Hematopoietic multipotent progenitor cell treated with erythropoietin and hydrocortisone succinate and interleukin-3 and kit ligand, for 8 days (in vitro differentiated cells): ENCODE measurements at places on chromosomes 7 and 10.

GRCh38 chr7:116122972-116123595, 87.3 kb upstream of the TES start:
- DNase-seq = peak; percentile 38

DNA sequence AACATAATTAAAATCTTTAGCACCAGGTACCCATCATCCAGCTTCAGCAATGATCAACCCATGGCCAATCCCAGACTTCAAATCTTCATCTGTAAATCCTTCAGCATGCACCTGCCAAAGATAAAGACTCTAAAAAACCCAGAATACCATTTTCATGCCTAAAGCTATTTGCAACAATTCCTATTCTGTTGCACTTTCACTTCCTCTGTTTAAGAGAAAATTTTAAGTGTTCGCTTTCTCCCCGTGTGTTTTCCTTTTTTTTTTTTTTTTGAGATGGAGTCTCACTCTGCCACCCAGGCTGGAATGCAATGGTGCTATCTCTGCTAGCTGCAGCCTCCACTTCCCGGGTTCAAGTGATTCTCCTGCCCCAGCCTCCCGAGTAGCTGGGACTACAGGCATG, 31.8 kb upstream of the HTR5A start:
- no peak for DNase-seq

GRCh38 chr7:13990984-13991790, 1.7 kb upstream of the ETV1 start:
- DNase-seq = peak; percentile 89

DNA sequence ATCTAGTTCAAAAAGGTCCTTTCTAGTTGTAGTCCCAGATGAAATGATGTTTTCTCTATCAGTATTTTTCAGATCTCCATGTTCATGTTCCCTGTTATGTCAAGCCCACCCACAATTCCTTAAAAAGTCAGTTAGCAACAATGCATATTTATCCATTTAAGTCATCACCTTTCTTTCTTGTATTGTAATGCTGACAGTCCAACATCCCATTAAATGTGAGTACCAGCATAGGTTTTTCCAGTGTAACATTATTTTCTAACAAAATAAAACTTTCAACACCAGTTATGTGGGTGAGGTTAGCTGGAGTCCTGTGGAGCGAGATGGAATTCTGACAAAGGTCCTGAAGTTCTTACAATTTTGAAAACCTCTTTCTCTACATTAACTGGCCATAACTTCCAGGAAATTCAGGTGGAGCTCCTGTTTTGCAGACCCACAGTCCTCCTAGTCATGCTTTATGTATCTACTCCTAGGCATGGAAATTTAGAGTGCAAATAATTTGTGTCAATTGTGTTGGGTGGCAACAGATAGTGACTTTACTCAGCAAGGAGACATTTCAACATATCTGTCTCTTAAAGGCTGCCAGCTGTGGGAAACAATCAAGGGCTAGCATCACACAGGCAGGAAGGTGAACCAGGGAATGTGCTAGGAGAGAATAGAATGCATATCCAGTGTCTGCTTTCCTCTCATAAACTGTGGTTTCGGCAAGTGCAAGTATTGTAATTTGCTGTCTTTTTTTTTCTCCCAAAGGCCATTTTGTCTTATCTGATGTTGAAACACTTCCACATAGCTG, 162.6 kb downstream of the MTERF1 start:
- DNase-seq = no peak

DNA sequence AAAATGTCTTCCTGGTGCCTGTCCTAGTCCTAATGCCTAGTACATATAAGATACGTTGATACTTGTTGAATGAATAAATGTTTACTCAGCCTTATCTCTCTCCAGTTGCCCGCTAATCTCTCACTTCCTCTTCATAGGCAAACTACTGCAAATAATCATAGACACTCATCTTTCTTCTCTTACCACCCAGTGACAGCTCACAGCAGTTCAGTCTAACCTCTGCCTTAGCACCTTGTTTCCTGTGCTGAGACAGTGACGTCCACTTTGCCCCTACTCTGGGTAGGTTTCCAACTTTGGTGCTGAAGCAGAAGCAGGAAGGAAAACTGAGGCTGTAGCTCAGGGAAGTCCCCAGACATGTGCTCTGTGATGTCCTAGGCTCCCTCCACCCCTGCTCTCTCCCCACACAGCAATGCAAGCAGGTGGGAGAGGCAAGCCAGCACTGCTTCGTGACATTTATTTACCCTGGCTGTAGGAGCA, 45.5 kb upstream of the RHOBTB1 start:
- DNase-seq = peak; percentile 7

- DNase-seq = no peak
Measured at GRCh38 chr10:29379208-29379607, 90.3 kb downstream of the LYZL1 start.

GRCh38 chr7:142111499-142111898, at the start of gene MGAM2:
Gene MGAM2 (plus strand): TSS chr7:142111718. CDS start chr7:142116874, 5,156 bp downstream.
- no peak for DNase-seq

DNA sequence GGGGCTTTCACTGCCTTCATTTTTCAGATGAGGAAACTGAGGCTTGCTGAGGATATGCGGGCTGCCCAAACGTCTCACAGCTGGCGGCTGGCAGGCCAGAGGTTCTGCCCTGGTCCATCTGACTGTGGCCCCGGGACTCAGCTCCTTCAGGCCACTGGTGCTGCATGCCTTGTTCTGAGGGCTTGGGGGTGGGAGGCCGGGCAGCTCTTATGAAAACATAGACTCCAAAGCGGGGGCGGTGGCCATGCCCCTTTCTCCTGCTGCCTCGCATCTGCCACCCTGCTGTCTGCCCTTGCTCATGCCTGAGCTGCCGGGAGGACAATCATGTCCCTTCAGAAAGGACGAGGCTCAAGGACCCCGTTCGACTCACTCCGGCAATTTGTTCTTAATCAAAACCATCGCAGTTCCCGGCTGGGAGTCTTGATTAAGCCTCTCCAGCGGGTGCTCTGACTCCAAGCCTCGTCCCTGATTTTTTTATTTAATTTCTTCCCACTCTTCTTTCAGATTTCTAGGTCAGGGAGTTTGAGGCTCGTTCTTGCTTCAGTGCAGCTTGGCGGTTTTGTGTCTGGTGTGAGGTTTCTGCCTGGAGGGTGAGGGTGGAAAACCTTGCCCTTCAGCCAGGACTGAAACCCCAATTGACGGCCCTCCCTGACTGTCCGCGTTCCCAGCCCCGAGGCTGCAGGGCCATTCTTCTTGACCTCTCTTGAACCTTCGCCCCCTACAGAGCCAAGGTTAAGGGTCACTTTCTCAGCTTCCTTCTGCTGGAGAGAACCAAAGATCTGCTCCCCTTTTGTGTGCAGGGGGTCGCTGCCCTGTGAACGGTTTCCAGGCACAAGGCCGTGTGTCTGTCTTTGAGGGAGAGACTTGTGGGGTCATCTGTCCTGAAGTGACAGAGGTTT, 120.8 kb downstream of the DNAJB6 start:
- DNase-seq = no peak

GRCh38 chr7:83937930-83938329, 256.7 kb downstream of the SEMA3A start:
- no peak for DNase-seq

DNA sequence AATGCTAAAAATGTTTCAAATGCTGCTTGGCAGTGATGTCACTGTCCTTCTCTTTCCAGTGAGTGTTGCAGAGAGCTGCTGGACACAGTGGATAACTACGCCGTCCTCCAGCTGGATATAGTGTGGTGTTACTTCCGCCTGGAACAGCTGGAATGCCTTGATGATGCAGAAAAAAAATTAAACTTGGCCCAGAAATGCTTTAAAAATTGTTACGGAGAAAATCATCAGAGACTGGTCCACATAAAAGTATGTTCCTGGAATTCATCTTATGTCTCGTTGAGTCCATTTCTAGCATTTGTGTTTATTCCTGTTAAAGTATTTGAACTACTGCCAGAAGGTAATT, 25.2 kb downstream of the NUB1 start:
- DNase-seq = no peak

GRCh38 chr10:121070275-121071070, 219.3 kb downstream of the WDR11 start:
- peak; percentile 11 for DNase-seq

DNA sequence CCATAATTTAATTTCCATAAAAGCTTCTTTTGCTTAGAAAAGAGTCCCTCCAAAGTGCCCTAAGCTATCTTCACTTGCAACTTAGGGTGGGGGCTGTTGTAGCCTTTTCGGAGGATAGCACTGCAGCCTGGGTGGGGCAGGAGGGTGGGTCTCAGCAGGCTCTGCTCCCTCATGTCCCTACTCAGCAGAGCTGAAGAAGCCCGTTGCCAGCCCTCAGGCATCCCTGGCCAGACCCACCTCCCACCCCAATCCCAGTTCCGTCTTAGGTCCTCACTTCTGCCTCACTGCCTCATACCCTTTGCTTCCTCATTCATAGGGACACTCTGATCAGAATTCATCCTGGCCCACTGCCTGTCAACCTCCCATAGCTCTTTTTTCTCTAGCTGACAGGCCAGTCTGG, 99.8 kb upstream of the ZMIZ1 start:
- no peak for DNase-seq

DNA sequence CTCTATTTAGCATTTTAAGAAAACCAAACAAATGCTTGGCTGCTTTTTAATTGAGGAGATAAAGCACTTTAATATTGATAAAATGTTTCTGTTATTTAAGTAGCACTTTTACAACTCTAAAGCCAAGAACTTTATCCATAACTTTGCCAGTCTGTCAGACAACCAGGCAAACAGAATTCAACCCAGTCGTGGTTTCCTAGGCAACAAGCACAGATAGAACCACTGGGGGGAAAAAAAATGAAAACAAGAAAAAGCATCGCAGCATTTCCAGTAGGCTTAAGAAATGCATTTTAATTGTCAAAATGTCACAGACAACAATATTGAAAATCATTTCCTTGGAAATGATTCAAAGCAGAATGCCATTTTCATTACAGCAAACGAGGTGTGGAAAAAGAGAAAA, 323.4 kb downstream of the PARD3 start:
- no peak for DNase-seq

GRCh38 chr7:22094413-22095342, 149.0 kb upstream of the CDCA7L start:
- no peak for DNase-seq

DNA sequence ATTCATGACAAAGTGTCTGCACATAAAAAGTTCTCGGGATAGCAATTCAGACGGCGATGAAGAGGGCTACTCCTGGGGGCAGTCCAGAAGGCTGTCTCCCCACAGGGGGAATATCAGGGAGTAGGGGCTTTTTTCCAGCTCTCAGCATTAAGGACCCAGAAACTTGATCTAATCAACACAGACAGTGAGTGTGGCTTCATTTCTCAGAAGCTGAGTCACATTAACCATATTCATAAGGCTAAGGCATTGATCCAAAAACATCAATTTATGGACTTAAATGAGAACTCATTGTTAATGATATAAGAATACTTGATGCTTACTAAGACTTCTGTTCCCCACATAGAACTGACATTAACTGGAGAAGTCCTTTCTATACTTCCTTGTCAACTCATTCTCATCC, 87.5 kb upstream of the AOAH start:
- peak; percentile 42 for DNase-seq

DNA sequence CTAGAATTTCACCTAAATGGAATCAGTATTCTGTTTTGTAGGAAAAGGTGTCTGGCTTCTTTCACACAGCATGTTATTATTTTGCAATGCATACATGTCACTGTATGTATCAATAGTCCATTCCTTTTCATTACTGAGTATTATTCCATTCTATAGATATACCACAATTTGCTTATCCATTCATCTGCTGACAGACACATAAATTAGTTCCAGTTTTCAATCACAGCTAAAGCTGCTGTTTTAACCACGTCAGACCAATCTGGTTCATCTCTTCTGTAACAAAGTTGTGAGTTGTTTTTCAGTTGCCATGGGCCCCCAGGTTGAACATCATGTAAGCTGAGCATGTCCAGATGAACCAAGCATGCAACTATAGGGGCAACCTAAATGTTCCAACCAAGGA, 282.1 kb upstream of the MKLN1 start:
- DNase-seq = no peak
